ENCODE measurements at places on chromosomes 11 and 22. TPM values are rescaled to one million over a fixed set of nuclear protein-coding genes. Genes with fewer than 3 reads are reported as not detected.

MMP8 gene
- not detected for total RNA-seq

NEFH gene
- total RNA-seq: not detected

ELF5 gene
- total RNA-seq: not detected

GPR83 gene
- not detected for total RNA-seq

ZNF202 gene
- total RNA-seq: 7.1 TPM

NXPE1 gene
- total RNA-seq: 0.05 TPM

GRIA4 gene
- total RNA-seq: 0.05 TPM

GRCh38 chr11:41246399-41246745 is 213.1 kb downstream of the LRRC4C start:
- DNase-seq: no peak

DNA sequence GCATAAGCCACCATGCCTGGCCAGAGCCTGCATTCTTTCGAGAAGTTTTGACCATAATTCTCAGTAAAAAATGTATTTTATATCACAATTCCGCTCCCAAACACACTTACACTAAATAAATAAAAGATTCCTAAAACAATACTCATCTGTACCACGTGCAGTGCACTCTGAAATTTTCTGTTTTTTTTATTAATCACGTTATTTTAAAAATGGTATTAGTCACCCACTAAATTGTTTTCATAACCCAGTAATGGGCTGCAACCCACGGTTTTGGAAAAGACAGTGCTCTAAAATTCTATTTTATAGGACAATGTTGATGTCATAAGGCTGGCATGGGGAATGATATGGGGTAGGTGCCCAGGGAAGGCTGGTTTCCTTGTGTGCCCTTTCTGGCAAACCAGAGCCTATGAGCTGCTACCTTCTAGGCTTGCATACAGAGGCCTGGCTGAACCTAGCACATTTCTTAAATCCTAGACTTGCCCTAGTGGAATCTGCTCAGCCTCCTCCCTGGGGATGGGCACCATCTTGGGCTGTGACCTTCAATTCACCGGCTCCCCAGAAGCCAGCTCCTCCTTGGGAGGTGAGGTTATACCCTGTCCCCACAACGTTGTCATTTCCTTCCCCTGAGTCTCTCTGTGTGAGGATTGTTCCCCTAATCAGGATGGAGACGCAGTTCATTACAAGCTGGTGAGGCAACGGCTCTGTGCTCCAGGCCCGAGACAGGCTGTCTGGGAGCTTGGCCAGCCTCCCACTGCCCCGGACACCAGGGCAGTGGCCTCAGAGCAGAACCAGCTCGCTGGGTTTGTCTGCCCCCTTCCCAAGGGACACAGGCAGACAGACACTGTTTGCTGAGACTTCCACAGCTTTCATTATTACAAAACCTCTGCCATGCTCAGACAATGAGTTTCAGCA is 116.5 kb upstream of the NAV2 start:
- peak; percentile 95 for DNase-seq

GRCh38 chr22:20395181-20395906 is 1.4 kb downstream of the ZNF74 start:
- DNase-seq: no peak

GRCh38 chr11:128297805-128298204 is 289.6 kb downstream of the ETS1 start:
- DNase-seq: no peak

DNA sequence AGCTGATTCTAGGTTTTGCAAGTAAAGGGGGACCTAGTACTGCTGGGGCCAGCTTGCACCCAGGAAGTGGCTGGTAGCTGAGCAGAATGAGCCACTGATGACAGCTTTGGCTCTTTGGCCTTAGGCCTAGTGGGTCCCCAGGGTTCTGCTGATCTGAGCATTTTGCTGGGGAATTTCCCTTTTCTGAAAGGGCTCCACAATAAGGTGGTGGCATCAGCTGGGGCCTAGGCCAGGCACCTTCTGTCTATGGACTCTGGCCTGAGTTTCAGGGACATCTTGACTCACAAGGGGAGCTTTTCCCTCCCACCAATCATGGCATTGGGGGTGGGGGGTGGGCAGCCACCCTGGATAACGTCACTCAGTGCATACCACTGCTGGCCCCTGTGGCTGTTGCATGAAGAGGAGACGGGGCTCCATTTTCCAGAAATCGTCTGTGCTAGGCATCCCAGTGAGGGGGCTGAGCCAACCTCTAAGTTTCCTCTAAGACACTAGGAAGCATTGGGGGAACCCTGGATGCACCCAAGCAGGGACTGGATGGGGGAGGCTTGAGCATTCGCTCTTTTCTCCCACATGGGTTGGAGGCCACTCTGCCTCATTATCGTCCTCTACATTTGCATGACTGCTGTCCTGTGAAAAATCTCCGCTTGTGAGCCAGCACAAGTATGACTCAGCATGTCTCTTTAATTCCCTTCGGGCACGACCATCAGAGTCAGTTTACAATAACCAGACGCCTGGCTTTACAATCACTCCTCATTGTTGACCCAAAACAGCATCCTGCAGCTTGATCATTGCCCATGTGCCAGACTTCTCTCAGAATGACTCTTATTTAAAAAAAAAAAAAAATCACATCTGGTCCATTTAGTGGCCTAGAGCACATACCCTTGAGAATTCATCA is 145.0 kb upstream of the THY1 start:
- DNase-seq: peak; percentile 40

DNA sequence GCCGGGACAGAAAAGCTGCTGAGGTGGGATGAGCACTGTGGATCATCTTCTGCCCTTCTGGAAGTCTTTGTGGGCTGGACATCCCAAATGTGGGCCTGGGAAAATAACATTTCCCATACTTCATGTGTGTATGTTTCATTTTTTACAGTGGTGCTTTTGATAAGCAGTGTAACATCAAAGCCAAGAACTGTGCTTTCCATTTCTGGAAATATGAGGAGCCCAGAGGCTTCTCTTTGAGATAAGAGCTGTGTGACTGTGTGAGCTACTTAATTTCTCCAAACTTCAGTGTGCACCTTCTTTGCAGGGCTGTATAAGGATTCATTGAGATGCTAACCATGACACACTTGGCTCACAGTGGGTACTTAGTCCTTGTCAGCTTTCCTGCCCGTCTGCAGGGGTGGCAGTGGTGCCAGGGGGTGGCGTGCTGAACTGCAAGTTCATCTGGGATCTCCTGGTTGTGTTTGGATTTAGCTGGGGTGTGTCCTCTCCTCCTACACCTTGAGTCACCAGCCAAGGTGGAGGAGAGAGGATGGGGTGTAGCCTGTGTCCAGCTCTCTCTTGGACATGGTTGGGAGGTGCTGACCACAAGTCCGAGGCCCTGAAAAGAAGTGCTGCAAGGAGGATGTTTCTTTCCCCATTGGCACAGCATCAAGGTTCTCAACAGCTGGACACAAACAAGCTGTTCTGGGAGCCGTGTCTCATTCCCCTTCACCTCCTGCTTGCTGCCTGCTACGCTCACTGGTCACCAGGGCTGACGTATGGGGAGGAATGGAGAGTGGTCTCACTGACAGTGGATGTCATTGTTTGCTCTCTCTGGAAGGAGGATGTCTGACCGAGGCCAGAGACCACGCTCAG is 139.4 kb downstream of the TEAD1 start:
- DNase-seq: peak; percentile 88

- DNase-seq: peak; percentile 55
Observed at GRCh38 chr22:27100789-27101188, 443.4 kb downstream of the MIAT start.

- no peak for DNase-seq
Observed at GRCh38 chr11:61198361-61198760, 5.0 kb upstream of the PGA3 start.

- DNase-seq: no peak
Observed at GRCh38 chr22:30266445-30267381, at the start of gene OSM. TSS of gene OSM (minus strand) at chr22:30266851. CDS start at chr22:30266799, 52 bp downstream.

GRCh38 chr22:17570851-17571631 is 7.7 kb downstream of the SLC25A18 start:
- DNase-seq: no peak

GRCh38 chr11:40444151-40444550 is 1015.3 kb downstream of the LRRC4C start:
- DNase-seq: no peak

GRCh38 chr22:32517488-32517887 is 42.9 kb downstream of the FBXO7 start:
- DNase-seq: no peak

- DNase-seq: no peak
Observed at GRCh38 chr22:41498303-41498835, 29.5 kb downstream of the ACO2 start.

GRCh38 chr22:37241351-37242142 is 2.5 kb downstream of the RAC2 start:
- DNase-seq: no peak

DNA sequence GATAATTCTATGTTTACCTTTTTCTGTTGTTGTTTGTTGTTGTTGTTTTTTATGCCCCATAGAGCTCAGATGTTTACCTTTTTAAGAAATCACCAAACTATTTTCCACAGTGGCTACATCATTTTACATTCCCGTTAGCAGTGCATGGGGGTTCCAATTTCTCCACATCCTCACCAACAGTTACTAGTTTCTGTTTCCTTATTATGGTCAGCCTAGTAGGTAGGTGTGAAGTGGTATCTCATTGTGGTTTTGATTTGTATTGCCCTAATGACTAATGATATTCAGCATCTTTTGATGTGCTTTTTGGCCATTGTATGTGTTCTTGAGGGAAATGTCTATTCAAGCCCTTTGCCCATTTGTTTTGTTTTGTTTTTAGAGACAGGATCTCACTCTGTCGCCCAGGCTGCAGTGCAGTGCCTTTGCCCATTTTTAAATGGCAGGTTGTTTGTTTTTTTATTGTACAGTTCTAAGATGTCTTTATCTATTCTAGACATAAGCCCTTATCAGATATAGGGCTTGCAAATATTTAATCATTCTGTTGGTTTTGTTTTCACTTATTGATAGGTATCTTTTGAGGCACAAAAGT is 27.5 kb downstream of the CHEK2 start:
- DNase-seq: no peak

DNA sequence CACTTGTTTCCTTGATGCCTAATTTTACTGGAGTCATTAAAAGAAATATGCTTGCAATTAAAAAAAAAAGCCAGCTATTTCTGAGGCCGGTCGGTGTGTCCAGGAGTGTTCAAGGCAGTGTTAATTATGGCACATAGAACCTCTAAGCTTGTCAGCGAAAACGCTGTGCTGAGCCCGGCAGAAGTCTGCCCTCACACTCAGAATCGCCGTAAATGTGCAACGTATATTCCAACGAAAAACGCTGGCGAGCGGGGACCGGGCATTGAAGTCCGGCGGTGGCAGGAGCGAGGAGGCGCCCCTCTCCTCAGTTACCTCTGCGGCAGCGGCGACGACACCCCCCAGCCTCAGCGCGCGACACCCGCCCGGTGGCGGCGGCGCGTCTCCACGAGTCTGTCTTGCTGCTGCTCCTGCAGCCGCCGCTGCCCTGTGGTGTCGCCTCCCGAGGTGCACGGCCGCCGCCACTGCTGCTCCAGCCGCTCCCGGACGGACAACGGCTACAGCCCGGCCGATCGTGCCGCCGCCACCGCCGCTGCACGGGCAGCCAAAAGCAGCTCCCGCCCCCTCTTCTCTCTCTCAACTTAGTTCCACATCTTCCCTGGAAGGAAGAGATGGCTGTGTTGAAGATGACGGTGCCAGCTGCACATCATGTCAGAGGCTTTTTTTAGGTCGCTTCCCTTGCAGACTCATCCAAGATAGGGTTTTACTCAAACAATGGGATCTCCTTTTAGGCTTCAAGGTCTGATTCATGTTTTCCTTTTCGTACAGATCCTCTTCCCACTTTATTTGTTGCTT is 56.0 kb downstream of the JAM3 start:
- no peak for DNase-seq

DNA sequence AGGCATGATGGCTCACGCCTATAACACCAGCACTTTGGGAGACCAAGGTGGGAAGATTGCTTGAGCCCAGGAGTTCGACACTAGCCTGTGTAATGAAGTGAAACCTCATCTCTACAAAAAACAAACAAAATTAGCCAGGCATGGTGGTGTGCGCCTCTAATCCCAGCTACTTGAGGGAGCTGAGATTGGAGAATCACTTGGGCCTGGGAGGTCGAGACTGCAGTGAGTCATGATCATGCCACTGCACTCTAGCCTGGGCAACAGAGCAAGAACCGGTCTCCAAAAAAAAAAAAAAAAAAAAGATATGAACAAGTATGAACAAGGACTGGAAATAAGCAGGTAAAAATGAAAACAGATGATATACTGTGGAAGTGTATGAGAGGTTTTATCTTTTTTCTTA is 54.1 kb upstream of the SOX6 start:
- DNase-seq: no peak

GRCh38 chr11:1573903-1574237 is 1.8 kb upstream of the DUSP8 start:
- no peak for DNase-seq

DNA sequence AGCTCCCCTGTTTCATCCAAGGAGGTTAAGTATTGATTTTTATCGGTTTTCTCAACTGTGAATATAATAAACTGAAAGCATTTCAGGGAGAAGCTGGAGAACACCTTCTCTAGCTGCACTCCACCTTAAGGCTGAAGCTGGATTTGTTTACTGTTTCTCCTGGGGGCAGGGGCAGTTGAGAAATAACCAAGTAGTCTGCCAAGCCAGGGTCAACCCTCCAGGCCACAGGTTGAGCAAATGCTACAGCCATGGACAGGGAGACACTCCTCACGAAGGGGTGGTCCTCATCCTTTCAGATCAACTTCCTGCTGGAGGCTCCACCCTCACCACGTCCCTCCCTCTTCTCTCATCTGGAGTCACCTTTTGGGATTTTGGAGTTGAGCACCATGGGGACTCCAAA is at the start of gene TTC36:
TSS of gene TTC36 (plus strand) at position 366 of the 400 bp plus-strand sequence. CDS start at position 387, 21 bp downstream.
- no peak for DNase-seq

- DNase-seq: no peak
Observed at GRCh38 chr11:3341298-3341697, 37.6 kb downstream of the ZNF195 start.

DNA sequence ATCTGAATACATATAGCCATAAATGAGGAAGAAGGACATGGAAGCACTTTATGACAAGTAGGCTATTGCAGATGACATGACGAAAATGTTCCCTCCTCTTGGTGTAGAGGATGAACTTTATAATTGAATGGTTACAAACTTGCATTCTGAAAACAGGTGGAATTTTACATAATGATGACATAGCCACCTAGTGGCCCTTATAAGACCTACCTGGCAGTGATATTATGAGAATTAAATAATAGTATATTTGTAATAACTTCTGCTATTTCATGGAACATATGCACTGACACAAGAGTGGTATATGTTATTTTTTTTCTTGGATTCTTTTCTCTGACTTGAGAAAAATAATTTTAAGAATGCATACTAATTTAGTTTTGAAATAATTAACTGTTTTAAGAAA is 22.9 kb downstream of the TRIM22 start:
- DNase-seq: no peak

Data from A172 (cell line).